ENCODE measurements at places on chromosomes 6 and 20.

DNA sequence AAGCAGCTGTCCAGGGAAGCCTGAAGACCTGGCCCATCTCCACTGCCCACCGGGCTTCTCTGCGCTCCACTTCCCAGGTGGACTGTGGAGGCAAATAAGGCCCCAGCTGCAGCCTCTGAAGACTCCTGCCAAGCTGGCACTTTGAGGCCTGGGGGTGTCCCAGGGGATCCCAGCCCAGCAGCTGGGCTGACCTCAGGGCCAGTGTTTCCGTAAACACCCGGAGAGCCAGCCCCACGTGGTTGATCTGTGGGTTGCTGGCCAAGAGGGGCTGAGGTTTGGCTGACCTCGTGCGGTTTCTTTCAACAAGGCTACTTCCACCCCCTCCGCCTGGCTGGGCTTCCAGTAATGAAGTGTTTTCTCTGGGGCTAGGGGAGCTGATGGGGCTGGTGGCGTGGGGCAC is 12.4 kb upstream of the CCN5 start:
- DNase-seq = no peak

- DNase-seq = no peak
These were observed 24.7 kb downstream of the MRPL14 start for GRCh38 chr6:44102527-44102926.

GRCh38 chr6:12720310-12720709 is 3.7 kb downstream of the PHACTR1 start:
- no peak for DNase-seq

GRCh38 chr20:24617757-24618450 is 148.5 kb downstream of the SYNDIG1 start:
- no peak for DNase-seq

GRCh38 chr6:151842816-151843215 is 35.3 kb downstream of the ESR1 start:
- no peak for DNase-seq

DNA sequence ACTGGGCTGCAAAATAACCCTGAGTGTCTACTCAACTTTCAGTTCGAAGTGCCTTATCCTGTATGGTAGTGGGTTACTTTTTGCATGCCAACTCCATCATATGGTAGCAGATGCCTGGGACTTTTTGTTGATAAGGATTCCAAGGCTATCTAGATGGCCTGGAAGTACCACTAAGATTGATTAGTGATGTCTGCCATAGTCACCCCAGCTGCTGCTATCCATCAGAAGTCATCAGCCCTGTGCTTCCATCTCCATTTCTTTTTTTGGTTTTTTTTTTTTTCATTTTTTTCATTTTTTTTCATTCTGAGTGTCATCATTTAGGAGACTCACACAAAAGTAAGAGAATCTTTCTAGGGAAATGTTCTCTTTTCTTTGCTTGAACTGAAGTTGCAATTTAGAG is 217.4 kb upstream of the PLCB4 start:
- no peak for DNase-seq

- DNase-seq = no peak
These were observed 5.7 kb downstream of the SPEF1 start for GRCh38 chr20:3775457-3776108.

- no peak for DNase-seq
These were observed 38.6 kb downstream of the SYNJ2 start for GRCh38 chr6:158020272-158020711.

- DNase-seq = no peak
These were observed 824 bp upstream of the SCRT2 start for GRCh38 chr20:676315-676937.

- no peak for DNase-seq
These were observed 38.3 kb downstream of the SNX3 start for GRCh38 chr6:108222504-108222903.

DNA sequence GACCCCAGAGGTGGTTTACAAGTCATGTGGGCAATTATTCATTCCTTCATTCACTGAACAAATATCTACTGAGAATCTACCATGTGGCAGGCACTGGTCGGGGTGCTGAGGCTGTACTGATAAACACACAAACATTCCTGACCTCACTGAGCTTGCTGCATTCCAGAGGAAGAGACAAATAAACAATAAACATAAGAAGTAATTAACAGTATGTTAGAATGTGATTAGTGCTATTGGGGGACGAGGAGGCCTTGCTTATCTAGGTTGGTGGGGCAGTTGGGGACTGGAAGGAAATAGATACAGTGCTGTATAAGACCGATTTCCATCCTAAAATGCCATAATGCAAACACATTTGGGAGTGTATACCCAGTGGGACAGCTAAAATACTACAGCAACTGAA is 44.1 kb downstream of the MAK start:
- no peak for DNase-seq

DNA sequence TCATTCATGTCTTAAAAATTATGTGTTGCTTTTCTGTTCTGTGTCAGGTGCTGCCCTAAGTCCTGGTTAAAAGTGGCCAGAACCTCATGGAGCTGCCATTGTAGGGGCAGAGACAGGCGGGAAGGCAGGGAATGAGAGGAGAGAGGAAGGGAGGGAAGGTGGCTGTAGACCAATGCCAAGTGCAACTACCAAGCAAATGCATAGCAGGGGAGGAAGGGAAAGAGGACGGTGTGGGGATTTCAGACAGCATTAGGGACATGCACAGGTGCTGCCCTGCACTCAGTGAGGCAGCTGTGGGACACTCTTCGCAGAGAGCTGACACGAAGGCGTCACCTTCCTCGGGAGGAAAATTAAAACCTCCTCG is 21.0 kb downstream of the GGTLC1 start:
- DNase-seq = no peak

DNA sequence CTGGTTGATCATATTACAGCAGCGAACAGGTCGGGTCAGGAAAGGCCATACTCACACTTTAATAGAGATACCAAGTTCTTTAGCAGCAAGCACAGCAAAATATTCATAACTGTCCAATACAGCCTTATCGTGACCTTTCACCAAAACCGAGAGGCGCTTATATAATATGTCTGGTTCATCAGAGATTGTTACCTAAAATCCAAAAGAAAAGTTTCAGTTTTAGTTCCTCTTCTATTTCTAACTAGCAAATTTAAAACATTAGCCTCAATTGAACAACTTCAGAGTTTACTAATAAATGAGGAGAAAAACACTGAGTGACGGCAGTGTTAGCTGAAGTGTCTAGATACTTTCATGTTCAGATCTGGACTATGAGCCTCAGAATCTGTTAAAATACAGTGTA is 5.9 kb downstream of the MRPS10 start:
- DNase-seq = no peak

DNA sequence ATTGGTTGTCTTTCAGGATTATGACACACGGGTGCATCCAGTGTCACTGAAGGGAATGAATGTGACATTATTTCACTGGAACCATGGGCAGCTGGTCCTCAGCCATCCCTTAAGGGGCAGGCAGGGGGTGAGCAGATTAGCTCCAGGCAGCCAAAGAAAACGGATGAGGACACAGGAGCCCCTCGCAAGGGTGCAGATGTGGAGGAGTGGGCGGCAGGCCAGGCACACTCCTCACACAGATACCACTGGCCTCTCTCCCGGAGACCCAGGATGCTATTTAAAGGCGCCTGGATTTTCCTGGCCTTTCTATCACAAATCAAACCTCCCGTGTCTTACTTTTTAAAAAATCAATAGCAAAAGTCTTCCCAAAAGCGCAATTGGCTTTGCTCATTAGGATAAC is 210.4 kb downstream of the TAF4 start:
- DNase-seq = no peak

GRCh38 chr20:8722277-8722928 is 346.5 kb upstream of the PLCB4 start:
- peak; percentile 46 for DNase-seq

GRCh38 chr6:155882527-155883333 is 427.1 kb upstream of the NOX3 start:
- no peak for DNase-seq

DNA sequence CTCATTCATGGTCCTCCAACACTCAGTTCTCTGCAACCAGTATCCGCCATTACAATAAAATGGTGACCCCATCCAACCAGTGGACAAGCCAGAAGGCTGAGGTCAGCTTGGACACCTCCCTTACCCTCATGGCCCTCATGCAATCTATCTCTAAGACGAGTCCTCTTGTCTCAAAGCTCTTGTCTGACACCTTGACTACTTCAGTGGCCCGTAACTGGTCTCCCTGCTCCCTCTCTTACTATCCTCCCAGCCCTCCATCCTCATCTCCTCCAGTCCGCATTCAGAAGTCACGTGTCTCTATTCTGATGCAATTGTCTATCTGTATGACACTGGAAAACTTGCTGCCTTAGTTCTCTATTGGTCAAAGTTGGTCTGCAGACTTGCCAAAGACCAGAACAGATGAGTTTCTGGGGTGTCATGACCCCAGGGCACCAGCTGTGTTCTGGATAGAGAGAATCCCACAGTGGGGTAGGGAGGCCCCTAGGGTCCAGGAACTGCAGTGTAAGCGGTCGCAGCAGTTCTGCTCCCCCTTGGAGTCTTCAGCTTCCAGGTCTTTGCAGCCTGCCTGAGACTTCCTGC is 59.6 kb upstream of the RNF24 start:
- no peak for DNase-seq

GRCh38 chr6:130966344-130966980 is 96.6 kb downstream of the EPB41L2 start:
- DNase-seq = no peak

DNA sequence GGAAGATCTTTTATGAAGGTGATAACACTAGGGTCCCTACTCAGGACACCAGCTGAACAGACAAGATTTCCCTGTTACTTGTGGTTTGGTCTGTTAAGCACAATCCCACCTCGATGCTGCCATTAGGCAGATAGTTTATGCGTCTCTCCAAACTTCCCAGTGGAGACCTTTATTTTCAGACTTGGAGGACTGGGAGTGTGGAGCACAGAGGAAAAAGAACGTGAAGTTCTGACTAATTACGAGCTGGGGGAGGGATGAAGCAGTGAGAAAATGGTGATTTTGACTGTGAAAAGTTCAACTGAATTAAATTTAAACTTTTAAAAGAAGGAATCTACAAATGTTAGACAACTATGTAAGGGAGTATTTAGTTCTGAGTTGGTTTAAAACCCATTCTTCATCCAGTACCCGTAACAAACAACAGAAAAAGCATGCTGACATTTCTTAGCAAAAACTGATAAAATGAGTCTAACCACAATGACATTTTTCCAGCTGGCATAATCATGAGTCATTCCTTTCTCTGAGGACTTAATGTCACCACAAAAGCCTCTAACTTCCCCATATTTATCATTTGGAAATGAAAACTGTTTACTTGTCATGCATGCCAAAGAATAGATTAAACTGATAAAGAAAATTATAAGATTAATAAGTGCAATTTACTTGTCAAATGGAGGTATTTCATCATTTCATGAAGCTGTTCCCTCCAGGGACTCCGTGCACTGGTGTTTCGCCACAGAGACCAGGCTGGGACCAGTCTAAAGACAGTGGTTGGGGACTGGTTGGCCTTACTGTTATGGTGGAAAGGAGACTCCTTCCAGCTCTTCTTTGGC is 113.3 kb upstream of the SSTR4 start:
- no peak for DNase-seq

- peak; percentile 51 for DNase-seq
These were observed 1.1 kb downstream of the BAG2 start for GRCh38 chr6:57173056-57173885.

DNA sequence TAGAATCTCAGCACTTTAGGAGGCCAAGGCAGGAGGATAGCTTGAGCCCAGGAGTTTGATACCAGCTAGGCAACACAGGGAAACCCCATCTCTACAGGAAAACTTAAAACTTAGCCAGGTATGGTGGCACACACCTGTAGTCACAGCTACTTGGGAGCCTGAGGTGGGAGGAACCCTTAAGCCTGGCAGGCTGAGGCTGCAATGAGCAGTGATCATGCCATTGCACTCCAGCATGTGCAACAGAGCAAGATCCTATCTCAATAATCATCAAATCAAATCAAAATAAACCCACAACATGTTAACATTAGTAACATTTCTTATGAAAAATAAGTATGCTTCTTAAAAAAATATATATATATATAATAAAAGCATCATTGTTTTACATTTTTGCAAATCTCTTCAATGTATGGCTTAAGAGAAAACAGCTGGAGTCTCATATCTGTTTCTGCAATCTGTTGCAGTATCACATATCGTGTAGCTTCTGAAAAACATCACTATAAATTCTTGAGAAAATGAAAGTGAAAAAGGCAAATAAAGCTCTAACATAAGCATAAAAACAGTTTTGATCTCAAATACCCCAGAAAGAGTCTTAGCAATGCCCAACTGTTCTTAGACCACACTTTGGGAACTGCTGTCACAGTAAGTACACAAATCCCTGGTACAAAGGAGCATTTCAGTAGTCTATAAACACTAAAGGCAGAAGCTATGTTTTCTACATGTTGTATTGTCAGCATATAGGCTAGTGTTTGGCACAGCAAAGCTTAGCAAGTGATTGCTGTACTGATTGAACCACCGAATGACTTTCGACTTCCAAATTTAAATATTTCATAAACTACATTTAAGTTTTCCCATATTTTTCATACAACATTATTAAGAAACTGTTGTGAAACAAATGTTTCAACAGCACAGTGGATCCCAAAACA is 8.0 kb downstream of the MMUT start:
- no peak for DNase-seq

DNA sequence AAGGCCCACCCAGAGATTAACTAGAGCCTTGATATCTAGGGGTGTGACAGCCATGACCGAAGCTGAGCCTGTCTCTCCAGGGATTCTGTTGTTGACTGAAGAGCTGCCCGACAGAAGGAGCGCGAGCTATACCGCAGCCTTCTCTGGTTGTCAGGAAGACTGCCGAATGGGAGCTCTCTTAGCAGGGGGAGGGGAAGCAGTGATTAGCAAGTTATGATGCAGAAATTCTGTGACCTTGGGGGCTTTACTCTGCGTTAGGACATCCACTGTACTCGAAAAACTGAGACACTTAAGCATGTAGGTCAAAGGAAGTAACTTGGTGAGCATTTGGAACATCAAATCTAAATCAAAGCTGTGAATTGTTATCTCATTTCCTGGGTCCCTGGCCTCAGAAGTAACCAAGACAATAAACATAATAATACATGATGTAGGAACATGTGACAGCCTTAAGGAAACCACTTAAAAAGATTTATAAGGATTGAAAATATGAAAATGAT is 84.7 kb downstream of the MAP3K4 start:
- no peak for DNase-seq

DNA sequence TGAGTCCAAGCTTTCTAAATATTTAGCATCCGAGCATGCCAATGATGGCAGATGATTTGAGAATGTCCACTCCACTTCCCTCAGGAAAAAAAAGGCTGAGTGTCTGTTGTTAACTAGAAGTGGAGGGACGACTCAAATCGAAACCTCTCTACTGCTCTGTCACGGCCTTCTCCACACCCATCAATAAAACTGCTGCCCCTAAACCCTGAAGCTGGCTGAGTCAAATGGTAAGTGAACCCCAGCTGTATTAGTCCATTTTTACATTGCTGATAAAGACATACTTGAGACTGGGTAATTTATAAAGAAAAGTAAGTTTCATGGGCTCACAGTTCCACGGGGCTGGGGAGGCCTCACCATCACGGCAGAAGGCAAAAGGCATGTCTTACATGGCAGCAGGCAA is 707.0 kb downstream of the QKI start:
- no peak for DNase-seq

GRCh38 chr6:155493026-155493693 is 37.5 kb upstream of the NOX3 start:
- no peak for DNase-seq

- DNase-seq = no peak
These were observed 54.7 kb upstream of the SYNJ2 start for GRCh38 chr6:157927011-157927410.

All from activated naive CD4-positive, alpha-beta T cell treated with anti-CD3 and anti-CD28 coated beads for 36 hours (primary cell).